Airway epithelial cell (primary cell): ENCODE measurements at places on chromosomes 7 and 10. TPM values are rescaled to one million over a fixed set of nuclear protein-coding genes. Genes with fewer than 3 reads are reported as not detected.

CYP2C19 gene
- 0.14 TPM in 1 of 2 replicates, not detected in the other for total RNA-seq

FEZF1 gene
- total RNA-seq = not detected in 2 replicates

SFTPD gene
- 0.35 and 0.42 TPM in 2 replicates for total RNA-seq

CPN1 gene
- total RNA-seq = not detected in 2 replicates

HSPA12A gene
- 1.5 and 2.2 TPM in 2 replicates for total RNA-seq

PTPRN2 gene
- 0.28 and 1.1 TPM in 2 replicates for total RNA-seq

LRWD1 gene
- total RNA-seq = 14.4 and 31.0 TPM in 2 replicates
